ENCODE measurements at places on chromosomes 2 and 18.

DNA sequence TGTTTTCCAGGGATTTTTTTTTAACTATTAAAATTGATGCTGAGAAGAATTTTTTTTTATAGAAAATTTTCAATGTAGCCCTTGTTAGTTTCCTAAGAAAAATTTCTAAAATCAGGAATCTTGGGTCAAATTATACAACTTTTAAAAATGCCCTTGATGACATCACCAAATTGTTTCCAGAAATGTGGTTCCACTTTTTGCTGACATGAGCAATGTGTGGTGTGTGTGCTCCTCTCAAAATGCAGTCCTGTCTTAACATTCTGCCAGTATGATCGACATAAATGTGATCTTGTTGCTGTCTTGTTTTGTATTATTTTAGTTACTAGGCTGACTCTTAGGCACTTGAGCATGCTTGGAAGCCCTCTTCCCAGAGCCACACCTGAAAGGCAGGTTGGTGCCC is 89.7 kb upstream of the ST6GAL2 start:
- no peak for DNase-seq

GRCh38 chr2:64987001-64987955 is 1.9 kb upstream of the SLC1A4 start:
- no peak for DNase-seq

GRCh38 chr2:21194858-21195271 is 71.1 kb downstream of the TDRD15 start:
- DNase-seq: no peak

GRCh38 chr2:215716956-215717355 is 281.1 kb upstream of the FN1 start:
- no peak for DNase-seq

DNA sequence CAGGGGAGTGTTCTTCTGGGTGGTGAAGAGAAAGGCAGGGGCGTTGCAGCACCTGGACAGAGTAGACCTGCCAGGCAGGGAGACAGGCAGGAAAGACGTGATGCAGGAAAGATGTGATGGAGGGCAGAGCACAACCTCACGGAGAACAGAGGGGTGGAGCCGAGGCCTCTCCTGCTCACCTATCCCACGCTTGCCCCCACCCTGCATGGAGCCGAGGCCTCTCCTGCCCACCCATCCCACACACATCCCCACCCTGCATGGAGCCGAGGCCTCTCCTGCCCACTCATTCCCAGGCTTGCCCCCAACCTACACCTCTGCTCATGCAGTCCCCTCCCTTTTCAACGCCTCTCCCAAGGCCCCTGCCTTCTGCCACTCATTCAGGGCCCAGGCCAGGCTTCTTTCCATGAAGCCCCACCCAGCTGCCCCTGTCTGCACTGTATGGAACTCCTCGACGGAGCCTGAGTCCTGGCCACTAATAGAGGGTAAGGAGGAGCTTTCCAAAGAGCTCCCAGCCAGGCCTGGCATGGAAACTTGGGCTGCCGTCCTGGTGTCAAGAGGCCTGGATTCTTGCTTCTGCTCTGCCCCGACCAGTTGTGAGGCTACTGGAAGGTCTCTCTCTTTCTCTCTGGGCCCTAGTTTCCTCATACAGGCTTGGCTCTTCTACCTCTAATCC is 32.0 kb upstream of the LOXHD1 start:
- no peak for DNase-seq

DNA sequence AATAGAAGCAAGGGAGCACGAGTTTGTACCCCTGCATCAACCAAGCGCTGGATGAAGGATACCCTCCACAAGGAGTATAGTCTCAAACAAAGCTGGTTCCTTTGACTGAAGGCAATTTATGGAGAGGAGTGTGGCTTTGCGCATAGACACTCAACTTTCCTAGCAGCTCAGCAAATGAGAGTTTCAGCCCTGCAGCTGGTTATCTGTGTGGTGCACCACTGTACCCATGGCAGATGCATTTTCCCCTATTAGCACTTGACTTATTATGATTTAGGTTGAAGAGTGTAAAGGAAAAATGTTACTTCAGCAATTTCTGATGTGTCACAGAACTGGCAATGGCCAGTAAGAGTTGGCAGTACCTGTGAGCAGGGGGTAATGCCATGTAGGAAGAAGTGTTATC is 440.1 kb upstream of the LINC00305 start:
- no peak for DNase-seq

- DNase-seq: no peak
Observed at GRCh38 chr2:191363267-191363666, 118.1 kb downstream of the MYO1B start.

GRCh38 chr2:144454466-144455287 is 65.2 kb downstream of the ZEB2 start:
- DNase-seq: no peak

GRCh38 chr18:55206927-55207326 is 247.7 kb upstream of the CCDC68 start:
- DNase-seq: no peak

GRCh38 chr18:50458796-50459195 is 84.0 kb downstream of the SKA1 start:
- DNase-seq: no peak

DNA sequence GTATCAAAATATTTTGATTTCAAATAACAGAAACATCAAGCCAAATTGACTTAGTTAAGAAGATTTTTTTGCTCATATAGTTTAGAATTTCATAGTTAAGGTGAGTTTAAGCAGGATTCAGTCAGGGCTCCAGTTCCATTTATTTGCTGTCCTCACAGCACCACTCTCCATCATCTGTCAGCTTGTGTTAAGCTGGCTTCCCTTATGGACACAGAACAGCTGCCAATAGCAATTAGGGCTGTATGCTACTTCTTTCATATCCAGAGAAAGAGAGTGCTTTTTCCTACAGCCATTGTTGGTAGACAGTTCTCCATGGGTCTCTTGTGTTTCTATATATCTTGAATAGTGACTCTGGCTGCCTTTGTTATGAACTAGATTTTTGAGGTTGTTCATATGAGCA is 95.4 kb upstream of the CYP20A1 start:
- DNase-seq: no peak

DNA sequence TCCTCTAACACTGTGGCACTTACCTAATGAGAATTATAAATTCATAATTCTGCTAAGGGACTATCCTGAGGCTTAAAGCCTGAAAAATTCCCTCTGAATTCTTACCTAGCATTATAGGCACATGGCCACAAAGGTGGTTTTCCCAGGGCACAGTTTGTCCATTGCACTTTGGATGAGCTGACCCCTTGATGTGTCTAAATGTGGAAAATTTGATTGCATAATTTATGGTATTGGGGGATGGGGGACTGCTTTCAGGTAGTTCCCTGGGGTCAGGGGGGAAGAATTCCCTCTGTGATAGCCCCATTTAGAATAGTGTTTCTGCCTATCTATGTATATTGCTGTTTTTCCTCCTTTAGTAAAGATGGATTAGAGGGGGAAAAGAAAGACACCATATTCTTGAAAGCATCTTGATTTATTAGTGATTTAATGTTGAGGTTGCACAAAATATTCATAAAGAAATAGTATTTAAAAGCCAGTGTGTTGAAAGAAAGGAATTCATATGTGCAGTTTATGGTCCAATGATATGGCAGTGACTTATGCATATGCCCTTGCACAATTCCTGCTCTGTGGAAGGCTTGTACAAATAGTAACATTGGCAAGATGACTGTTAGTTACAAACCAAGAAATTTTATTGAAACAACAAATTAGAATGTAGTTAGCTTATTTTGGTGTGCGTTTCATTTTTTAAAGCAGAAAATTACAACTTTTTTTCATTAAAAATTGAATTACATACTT is 8.7 kb upstream of the HTR2B start:
- DNase-seq: no peak

GRCh38 chr2:233270366-233270765 is 18.9 kb downstream of the ATG16L1 start:
- DNase-seq: no peak

DNA sequence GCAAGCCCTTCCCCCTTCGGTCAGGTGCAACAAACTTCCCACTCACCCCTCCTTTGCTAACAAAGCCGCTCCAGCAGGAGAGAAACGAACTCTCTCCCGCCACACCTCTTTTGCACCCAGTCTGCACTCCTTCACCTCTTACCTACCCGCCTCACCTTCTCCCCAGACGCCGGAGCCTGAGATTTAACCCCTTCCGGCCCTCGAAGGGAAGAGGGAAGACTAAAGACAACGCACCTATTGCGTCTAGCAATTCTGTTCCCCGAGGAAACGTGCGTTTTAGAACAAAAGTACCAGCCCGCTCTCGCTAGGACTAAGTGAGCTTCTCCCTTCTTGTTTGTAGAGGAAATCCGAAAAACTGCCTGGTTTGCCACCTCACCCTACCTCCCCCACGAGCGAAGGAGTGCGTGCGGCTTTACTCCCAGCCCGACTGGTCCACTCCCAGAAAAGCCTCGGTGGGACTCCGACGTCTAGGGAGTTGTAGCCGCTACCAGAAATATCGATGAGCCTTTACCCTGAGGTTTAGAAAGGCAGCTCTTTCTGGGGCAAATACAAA is 441 bp upstream of the PEX13 start:
- DNase-seq: peak; percentile 82

DNA sequence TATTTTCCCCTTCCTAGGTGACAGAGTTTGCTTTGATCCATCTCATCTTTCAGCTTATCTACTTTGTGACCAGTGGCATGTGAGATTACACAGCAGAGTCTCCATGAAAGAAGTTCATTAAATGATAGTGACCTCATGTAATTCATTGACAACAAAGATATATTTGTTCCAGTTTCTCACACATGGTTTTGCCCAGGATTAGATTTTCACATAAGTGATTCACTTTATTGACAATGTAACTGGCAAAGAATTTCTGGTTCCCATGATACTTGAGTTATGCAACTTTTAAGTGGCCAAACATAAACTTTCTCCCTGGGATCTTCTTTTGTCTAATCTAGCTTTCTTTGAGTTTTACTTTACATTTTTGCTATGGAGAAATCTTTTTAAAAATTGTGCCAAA is 50.0 kb downstream of the MC4R start:
- DNase-seq: no peak

DNA sequence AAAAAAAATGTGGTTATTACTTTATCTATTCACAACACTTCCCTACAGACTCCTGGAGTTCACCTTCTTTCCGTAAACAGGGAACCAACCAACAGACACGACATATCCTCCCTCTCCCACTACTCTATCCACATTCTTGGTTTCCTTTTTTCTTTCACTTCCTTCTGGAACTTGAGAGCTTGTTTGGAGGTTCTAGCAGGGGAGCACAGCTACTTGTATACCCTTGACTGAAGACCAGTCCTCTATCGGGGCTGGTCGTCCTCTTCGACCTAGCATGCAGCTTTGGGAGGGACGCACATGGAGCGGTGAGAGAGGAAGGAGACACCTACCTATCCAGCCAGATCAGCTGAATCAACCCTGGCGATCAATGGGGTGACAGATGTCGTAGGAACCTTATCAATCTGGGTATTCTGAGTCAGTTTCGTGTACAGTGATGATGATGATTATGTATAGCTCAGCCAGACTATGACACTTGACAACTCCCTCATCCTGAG is 43.5 kb upstream of the MSH2 start:
- DNase-seq: no peak

GRCh38 chr2:68653538-68653982 is 10.2 kb downstream of the PROKR1 start:
- no peak for DNase-seq

- no peak for DNase-seq
Observed at GRCh38 chr18:11767935-11768334, 78.9 kb downstream of the GNAL start.

DNA sequence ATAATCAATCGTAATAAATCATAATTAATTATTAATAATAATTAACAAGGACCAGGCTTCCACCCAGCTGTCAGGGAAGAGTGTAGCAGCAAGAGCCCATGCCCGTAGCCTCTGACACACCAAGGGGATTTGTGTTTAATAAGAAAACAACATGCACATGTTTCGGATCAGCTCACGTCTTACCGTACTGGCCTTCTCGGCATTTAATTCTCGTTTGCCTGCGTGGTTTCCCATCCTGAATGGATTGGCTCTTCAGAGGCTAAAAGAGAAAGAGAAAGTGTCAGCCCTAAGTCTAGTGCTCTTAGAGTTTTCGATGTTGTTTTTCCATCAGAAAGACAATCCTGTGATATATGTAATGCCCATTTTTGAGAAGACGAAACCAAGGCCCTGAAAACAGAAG is 27.6 kb downstream of the MBP start:
- DNase-seq: no peak

- no peak for DNase-seq
Observed at GRCh38 chr2:157890969-157891642, 15.0 kb upstream of the ACVR1 start.

DNA sequence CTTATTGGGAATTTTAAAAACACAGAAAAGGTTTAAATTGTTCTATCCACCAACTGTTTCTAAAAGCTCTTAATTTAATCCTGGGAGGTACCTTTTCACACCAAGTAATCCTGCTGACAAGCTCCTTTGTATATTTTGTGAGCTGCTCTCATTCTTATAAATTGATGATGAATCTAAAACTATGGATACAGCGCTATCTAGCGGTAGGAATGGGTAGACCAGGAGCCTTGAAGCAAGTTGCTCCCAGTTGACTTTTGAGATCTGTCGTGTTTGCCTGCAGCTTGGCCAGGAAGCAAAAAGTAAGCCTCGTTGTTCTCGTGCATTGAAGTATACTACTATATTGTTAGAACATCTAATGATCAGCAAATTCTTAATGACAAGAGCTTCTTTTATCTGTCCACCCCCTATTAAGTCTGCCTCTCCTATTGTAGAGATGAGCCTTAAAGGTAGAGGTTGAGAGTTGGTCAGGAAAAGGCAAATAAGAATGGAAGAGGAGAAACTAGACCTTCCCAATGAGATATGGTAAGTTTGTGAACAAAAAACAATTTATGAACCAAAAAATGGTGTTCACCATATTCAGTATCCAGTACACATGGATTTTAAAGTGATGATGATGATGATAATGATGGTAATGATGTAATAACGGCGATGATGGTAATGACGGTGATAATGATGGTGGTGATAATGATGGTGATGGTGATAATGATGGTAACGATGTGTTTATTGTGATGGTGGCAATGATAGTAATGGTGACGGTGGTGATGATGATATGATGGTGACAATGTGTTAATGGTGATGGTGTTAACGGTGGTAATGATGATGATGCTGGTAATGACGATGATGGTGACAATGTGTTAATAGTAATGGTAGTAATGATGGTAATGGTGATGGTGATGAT is 212.1 kb upstream of the NCKAP5 start:
- DNase-seq: no peak

DNA sequence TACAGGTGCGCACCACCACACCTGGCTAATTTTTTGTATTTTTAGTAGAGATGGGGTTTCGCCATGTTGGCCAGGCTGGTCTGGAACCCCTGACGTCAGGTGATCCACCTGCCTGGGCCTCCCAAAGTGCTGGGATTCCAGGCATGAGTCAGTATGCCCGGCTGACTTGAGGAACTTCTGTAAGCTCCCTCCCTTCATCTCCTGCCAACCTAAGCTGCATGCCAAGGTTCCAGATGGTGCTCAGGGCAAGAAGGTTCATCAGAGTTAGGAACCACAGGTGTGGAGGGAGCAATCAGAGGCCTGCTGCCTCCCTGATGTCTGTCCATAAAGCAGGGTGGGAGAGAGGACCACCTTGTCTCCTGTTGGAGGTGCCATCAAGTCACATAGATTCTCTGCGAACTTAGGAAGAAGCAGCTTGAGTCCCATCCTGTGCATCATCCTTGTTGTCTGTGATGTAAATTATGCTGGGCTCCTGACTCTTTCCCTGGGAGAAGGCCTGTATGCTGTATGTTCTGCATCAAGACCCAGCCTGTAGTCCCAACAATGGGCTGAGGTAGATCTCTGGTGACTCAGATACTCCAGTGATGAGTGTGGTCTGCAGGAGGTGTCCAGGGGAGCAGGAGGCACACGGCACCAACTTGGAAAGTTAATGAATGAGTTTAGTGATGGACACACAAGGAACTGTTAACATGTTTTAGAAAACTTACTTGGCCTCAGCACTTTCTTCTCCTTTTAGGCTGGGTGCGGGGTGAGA is 53.1 kb downstream of the TMEM17 start:
- DNase-seq: no peak
